AG04450 (cell line): ENCODE measurements at places on chromosomes 12 and 14. TPM values are rescaled to one million over a fixed set of nuclear protein-coding genes. Genes with fewer than 3 reads are reported as not detected.

Gene GNB3
- 3.4 and 3.6 TPM in 2 replicates for polyA plus RNA-seq

Gene RERG
- polyA plus RNA-seq = 0.12 and 0.16 TPM in 2 replicates

Gene TRHDE
- polyA plus RNA-seq = 71.1 and 90.7 TPM in 2 replicates

GRCh38 chr12:93684716-93685115 lies 7.5 kb downstream of the CRADD start:
- DNase-seq = no peak

GRCh38 chr14:31877255-31877798 lies 199.8 kb upstream of the ARHGAP5 start:
- DNase-seq = no peak

DNA sequence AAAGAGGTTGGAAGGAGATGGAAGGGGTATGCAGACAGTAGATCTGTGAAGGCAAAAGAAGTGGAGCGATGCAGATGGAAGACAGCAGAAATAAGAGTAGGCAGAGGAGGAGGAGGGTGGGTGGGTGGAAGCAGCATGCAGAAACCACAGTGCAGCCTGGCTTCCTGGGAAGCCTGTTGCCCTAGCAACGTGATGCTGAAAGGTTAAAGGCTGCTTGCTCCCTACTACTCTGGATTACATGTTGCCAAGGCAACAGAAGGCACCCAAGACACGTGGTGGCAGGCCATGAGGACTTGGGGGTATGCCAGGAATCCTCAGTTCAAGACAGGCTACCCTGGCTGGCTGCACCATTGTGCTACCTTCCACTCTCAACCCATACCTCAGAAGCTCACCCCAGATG lies 129.6 kb downstream of the GRIN2B start:
- DNase-seq = no peak

GRCh38 chr12:109938947-109939346 lies 38.9 kb downstream of the TCHP start:
- DNase-seq = no peak

GRCh38 chr14:92486881-92487280 lies 26.7 kb upstream of the RIN3 start:
- DNase-seq = no peak
